ENCODE measurements at places on chromosomes 2 and 18.

DNA sequence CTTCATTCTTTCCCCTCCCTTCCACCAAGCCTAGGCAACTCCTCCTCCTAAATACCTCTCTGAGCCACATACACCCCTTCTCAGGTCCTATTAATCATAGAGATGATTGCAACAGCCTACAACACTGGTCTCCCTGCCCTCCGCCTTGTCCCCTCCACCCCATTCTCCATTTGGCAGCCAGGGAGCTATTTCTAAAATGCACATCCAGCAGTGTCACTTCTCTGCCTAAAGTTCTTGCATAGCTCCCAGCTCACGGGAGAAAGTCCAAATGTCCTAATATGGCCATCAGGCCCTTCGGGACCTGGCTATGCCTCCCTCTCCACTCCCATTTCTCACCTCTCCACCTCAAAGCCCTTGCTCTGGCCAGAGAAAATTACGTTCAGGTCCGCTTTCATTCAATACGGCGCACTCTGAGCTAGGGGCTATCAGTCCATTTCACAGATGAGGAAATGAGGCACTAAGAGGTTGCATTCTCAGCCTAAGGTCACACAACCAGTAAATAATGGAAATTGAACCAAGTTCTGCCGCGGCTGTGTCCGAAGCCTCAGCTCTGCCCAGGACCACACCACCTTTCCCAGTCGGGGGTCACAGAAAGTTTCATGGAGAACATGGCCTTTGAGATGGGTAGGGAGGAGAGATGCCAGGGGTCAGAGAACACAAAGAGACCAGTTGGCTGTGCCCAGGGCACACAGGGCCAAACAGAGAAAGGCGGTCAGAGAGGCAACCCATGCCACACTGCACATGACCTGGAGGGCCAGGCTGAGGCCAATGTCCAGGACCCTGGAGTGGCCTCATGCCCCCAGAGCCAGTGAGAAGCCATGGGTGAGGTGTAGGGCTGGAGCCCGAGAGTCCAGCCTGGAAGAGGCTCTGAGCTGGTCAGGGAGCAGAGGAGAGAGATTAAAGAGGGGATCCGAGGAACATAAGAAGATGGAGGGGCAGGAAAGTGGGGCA is 72.8 kb downstream of the TNS1 start:
- DNase-seq, result no peak

- DNase-seq, result no peak
Observed at GRCh38 chr18:25661831-25662230, 309.9 kb upstream of the ZNF521 start.

DNA sequence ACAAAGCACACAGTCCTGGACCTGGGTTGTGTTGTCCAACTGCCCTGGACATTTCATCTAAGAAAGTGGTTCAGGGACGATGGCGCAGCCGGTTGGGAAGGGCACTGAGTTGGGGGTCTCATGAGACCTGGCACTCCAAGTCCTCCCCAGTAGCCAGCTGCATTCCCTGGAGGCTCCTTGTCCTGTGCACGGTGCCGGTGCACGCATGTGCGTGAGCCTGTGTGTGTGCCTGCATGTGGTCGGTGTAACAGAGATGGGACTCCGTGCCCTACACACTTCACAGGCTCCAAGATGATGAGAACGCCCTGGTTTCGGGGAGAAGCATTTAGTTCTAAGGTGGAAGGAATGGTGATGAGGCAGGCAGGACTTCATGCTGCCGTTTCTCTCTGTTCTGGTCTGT is 124.9 kb upstream of the PXDN start:
- DNase-seq, result no peak

GRCh38 chr2:99975386-99975785 is 167.0 kb downstream of the AFF3 start:
- DNase-seq, result no peak

GRCh38 chr2:115118306-115118705 is 675.9 kb downstream of the DPP10 start:
- DNase-seq, result no peak

- no peak for DNase-seq
Observed at GRCh38 chr2:54015798-54016699, 45.3 kb upstream of the PSME4 start.

DNA sequence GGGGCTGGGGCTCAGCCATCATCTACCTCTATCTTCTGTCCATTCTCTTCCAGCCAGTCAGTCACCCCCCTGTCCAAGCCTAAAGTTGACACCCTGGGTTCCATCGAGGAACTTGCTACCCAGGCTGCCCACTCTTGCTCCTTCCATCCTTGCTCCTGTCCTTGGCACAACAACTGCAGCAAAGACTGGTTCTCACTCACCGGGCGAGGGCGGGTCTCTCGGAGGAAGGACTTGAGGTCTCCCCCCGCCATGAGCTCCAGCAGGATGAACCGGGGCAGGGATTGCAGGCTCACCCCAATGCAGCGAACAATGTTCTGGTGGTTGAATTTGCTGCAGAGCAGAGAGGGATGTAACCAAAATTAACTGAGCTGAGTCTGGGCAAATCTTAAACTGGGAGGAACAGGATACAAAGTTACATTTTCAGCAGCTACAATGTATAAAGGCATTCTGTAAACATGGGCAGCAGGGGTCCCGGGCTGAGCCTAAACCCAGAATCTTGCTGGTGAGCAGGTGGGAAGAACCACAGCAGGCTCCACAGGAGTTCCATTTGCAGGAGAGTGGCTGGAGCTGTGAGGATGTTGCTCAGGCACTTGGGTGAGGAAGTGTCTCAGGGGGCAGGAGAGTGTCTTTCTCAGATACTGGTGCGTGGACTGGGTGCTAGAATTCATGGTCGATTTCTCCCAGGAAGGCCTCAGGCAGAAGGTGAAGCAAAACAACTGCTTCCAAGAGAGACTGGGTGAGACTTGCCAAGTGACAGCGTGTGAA is 105.5 kb downstream of the CLIP4 start:
- DNase-seq, result peak; percentile 47
